Fibroblast of skin of right biceps (primary cell): ENCODE measurements at places on chromosomes 1 and 21.

- no peak for DNase-seq
These were observed 62.8 kb downstream of the PIK3CD start for GRCh38 chr1:9714257-9714718.

- DNase-seq = peak; percentile 27
These were observed 700.1 kb downstream of the KCNT2 start for GRCh38 chr1:195908121-195908520.

DNA sequence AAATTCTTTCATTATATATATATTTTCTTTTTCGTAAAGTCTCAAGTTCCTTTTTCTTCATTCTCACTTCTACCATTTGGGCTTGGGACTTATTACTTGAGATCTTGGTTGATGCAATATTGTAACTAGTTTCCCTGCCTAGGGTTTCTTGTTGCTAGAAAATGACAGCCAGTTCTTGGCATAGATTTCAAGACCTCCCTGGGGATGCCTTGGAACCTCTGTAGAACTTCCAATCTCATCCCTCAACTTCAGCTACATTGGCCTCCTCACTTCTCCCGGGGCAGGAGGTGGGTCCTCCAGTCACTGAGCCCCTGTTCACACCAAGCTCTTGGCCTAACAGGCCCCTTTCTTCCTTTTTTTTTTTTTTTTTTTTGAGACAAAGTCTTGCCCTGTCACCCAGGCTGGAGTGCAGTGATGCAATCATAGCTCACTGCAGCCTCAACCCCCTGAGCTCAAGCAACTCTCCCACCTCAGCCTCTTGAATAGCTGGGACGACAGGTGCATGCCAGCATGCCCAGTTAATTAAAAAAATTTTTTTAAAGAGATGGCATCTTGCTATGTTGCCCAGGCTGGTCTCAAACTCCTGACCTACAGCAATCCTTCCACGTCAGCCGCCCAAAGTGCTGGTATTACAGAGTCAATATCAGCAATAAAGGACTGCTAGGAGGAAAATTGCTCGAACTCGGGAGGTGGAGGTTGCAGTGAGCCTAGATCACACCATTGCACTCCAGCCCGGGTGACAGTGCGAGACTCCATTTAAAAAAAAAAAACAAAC is 33.1 kb downstream of the MAP3K7CL start:
- no peak for DNase-seq

DNA sequence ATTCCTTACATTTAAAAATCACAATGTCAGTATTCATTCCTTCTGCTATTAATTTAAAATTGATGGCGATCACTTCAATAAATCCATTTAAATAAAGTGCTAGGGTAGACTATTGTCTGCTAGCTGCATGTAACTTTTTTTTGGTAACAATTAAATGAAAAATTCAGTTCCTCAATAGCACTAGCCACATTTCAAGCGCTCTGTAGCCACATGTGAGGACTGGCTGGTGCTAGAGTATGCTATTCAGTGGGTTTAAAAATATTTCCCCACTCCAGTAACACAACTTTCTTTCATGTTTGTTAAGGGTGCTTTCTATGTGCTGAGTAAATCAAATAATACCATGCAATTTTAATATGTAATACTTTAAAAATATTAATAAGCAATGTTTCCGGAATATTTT is 108.2 kb downstream of the LTN1 start:
- DNase-seq = no peak

DNA sequence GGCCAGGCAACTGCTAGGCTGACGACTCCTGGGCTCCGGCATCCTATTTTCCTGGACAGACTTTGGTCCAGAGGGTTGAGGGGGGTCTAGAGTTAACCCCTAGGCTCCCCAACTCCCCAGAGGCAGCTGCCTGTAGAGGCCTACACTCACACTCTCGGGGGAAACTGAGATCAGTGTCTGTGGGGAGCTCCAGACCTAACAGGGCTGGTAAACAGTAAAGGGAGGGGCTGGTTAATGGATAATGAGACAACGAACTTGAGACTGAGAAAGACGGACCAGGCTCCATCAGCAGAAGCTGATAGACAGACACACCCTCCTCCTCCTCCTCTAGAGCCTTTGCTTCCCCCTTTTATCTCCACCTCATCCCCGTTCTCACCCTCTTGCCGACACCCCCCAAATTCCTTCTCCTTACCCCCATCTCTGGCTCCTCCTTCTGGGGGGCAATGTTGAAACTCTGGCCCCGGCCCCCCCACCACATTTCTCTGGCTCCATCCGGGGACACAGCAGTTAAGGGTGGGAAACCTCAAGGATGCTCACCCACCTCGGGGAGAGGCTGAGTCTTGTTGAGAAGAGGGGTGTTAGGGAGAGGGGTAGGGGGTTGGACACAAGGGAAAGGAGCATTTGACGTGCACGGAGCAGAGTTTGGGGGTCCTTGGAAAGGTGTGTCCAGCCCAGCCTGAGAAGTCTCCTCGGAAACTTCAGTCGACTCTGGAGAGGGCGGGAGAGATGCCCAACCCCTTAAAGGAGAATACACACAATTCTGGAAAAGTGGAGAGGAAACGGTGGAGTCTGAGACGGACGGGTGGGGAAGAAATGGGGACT is at the start of gene MTMR11:
Gene MTMR11, minus strand, starts transcription at position 710 of the 822 bp plus-strand sequence. Its CDS starts 232 bp downstream, at position 478.
- peak; percentile 55 for DNase-seq

DNA sequence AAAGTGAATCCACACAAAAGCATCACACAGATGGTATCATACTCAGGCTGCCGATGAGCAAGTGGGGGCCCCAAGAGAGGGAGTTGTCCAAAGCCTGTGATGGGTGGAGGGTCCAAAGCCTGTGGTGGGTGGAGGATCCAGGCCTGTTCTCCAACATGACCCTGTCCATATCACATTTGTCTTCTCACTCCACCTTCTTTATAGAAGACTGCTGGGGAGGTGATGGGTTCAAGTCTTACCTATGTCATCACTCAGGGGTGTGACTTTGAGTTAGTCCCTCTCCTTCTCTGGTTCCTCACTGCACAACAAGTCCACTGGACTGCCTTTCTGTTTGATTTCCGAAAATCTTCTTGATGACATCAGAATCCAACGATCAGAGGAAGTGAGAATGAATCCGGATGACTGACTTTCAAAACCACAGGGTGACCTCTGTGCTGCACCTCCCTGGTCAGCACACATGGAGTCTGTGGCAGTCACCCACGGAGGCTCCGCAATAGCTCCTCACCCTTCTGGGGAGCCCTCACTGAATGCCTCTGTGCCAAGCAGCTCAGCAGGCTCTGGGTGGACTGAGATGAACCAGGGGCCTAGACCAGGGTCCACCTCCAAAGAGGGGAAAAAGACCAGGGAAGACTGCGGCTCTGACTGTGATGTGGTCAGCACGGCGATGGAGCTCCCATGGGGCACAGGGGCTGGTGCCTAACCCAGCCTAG is 166.8 kb downstream of the HIVEP3 start:
- DNase-seq = peak; percentile 51

- peak; percentile 57 for DNase-seq
These were observed 26.1 kb downstream of the MAN1C1 start for GRCh38 chr1:25642574-25643108.

- no peak for DNase-seq
These were observed 5.1 kb upstream of the FRRS1 start for GRCh38 chr1:99771513-99771918.
